ENCODE measurements at places on chromosomes 6 and 20.

DNA sequence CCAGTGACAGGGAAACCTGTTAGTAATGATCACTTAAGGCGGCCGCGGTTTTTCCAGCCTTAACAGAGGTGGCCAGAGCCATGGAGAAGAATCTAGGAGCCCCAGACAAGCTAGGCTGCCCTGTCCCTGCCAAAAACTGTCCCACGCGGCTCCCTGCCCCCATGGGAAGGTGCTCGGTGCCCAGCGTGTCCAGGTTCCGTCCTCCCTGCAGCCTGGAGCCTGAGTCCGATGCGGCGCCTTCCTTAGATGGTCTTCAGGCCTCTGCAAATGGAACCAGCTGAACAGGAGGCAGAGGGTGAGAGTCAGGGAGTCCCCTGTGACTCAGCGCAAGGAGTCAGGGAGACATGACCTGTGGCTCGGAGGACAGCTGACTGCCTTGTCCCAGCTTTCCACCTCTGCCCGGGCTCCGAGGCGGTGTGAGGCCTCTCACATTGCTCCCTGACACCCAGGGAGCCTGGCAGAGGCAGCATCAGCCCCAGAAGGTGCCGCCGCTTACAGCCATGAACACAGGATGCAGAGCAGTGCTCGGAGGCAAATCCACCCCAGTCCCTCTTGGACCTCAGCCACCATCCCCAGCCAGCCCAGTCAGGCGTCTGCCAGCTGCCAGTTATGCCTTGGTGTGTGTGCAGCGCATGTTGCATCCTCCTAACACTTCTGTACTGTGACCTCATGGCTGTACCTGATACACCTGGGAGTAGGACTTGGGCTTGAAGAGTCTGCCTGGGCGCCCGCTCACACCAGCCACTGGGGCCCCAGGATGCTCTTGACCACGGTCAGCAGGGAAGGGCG lies 377.7 kb downstream of the CDH4 start:
- no peak for DNase-seq

GRCh38 chr6:146598772-146599405 lies at the start of gene ADGB:
Gene ADGB (plus strand): TSS chr6:146598972. CDS start chr6:146599041, 69 bp downstream.
- no peak for DNase-seq

- no peak for DNase-seq
Measured at GRCh38 chr6:116074732-116075390, 14.2 kb upstream of the FRK start.

DNA sequence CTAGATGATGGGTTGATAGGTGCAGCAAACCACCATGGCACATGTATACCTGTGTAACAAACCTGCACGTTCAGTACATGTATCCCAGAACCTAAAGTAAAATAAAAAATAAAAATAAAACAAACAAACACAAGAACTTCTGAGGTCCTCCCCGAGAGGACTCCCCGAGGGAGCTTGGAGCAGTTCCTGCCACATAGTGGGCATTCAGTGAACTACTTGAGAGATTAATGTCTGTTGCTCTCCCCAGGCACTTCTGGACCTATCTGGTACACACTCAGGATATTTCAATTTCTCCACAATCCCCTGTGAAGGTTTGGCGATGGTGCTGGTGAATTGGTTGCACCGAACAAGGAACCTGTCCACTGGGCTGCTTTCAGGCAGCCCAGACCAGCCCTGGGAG lies 311.2 kb downstream of the ESR1 start:
- no peak for DNase-seq

GRCh38 chr6:42125231-42125630 lies 17.2 kb downstream of the C6orf132 start:
- DNase-seq: no peak

GRCh38 chr20:37526238-37526838 lies 1.3 kb downstream of the BLCAP start:
- DNase-seq: peak; percentile 69

GRCh38 chr6:111918825-111919224 lies 45.6 kb upstream of the FYN start:
- DNase-seq: no peak

DNA sequence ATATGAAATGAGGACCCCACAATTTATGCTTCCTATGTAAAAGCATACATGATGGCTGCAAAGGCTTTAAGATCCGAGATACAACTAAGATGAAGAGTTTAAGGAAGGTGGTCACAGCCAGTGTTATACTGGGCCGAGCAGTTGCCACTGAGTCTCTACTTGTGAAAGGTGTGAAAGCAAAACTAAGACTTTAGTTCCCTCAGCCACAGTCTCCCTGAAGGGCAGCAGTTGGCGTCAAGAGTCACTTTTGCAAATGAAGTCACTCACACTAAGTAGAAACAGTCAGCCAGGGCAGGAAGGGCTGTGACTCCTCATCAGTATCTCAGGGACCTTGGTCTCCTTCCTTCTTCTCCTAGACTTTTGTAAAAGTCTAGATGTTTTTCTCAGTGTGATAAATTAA lies 191.6 kb upstream of the MCHR2 start:
- DNase-seq: no peak

- DNase-seq: no peak
Measured at GRCh38 chr6:128425856-128426255, 94.5 kb downstream of the PTPRK start.

Measured in B cell (primary cell).